CD4-positive, alpha-beta T cell (primary cell): ENCODE measurements at places on chromosomes 4 and X. TPM values are rescaled to one million over a fixed set of nuclear protein-coding genes. Genes with fewer than 3 reads are reported as not detected.

Gene RTL5
- total RNA-seq = 1.2 TPM

Gene RXFP1
- total RNA-seq = not detected

Gene DAPP1
- 9.1 TPM for total RNA-seq

Gene EDA2R
- total RNA-seq = not detected

Gene PCDH19
- 0.03 TPM for total RNA-seq

GRCh38 chr4:151415978-151416377 lies 7.0 kb downstream of the FHIP1A start:
- DNase-seq = no peak

GRCh38 chr4:147779451-147779850 lies 47.6 kb downstream of the ARHGAP10 start:
- DNase-seq = no peak

- no peak for DNase-seq
These were observed 61.5 kb upstream of the AP1S2 start for GRCh38 chrX:15915959-15916703.

DNA sequence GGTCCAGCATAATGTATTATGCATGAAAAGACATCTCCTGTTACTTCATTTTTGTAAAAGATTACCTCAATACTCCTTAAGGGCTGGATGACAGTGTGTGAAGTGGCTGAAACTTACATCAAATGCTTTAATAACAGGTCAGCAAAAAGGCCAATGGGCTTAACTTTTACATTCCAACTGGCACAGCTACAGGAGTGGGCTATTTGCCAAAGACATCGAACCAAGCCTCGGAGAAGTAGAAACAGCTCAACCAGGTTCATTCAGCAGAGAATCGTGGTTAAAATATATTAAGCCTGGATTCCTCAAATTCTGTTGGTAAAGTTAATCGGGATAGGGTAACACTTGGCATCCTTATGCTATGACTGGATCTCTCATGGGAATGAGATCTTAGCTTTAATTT lies 639.7 kb downstream of the TRIML1 start:
- no peak for DNase-seq

GRCh38 chr4:101689220-101689619 lies 101.3 kb upstream of the BANK1 start:
- DNase-seq = no peak

GRCh38 chr4:76570141-76570973 lies 135.3 kb downstream of the SHROOM3 start:
- DNase-seq = no peak

DNA sequence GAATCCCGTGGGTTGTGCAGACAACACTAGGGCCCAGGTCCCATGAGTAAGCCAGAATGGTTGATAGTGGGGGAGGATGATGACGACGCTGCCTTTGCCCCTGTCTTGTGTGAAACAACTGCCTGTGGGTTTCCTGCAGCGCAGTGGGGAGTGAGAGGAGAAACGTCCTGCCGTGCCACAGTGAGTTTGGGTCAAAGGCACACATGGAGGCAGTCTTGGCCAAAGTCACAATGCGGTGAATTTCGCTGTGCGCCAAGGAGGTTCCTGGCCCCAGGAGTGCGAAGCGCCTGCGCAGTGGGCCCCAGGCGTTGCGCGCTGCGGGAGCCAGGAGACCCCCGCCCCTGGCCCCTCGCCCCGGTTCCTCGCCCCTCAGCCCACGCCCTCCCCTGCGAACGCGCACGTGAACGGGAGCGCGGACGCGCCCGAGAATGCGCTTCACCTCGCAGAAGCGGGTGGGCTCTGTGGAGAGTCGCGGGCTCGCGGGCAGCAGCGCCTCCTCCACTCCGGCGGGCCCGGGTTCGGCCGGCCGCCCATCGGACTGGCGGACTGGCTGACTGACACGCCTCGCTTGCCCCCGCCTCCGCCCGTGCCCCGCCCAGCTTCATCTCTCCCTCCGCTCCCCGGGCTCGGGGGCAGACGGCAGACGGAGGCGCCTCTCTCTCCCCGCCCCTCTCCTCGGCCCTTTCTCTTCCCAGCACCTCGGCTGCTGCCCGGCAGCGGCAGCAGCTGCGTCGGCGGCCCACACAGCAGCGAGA lies at the start of gene NUDT10:
Gene NUDT10, plus strand, starts transcription at position 635 of the 755 bp plus-strand sequence. CDS start 144 bp downstream, outside the sequence.
- DNase-seq = peak; percentile 33

GRCh38 chrX:133859336-133859735 lies 126.1 kb downstream of the GPC3 start:
- no peak for DNase-seq

DNA sequence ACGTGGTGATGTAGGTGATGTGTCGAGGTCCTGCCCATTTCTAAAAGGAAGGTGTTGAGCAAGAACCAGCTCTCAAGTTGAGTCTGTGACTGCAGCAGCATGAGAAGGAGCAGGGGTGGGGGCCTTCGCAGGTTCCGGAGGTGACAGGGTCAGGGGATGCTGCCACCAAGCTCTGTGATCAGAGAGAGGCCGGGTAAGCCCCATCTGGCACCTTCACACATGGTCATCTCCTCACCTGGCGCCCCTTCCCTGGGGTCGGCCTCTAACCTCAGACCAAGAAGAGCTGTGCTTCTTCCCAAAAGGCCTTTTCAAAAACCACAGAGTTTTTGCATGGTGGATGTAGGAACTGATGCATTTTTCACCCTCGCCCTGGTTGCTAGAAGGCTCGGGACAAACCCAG lies 137.6 kb downstream of the CPZ start:
- DNase-seq = no peak

DNA sequence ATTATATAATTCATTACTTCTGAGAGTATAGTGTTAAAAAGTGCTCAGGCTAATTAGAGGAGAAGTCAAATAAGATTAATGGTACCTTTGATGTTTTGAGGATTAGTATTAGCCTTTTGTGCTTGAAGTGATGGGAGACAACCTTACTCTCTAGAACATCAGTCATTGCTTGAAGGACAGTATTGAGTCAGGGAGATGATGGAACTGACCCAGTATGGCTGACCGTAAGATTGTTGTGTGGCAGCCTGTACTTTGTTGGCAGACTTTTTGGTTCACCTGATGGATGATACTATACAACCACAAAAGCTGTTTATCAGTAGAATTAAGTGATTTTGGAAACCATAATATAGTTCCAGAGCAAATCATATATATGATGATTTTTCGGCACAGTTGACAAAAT lies 9.9 kb downstream of the OGT start:
- DNase-seq = no peak

DNA sequence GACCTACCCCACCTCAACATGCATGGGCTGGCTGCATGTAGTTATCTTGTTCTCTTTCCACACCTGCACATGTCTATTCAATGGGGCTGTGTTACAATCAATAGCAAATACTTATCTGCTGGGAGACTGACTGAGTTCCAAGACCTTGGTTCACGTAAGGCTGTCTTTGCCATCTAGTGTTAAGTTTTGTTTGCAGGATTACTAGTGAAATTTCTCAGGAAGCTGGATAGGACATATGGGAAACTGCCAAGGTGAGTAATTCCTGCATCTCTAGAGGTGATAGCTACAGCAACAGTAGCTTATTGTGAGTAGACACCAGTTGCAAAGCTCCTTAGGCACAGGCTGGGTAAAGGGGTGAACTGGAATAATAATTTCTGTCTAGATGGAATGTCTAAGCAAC lies 177.5 kb downstream of the ENOX2 start:
- DNase-seq = no peak

DNA sequence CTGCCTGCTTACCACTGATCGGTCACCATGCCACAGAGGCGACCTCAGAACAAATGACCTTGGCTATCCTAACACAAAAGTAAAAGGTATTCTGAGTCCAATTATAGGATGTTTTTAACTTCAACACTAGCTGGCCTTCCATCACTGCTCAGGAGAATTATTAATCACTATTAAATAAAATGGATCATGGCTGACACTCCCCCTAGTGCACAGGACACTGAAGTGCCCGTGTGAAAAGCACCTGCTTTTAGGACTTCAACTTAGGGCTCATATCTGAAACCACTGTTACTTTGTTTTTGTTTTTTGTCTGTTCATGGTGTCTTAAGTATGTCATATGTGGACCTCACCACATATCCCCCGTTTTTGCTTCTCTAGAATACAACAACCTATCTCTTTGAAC lies 33.9 kb downstream of the STX18 start:
- no peak for DNase-seq

DNA sequence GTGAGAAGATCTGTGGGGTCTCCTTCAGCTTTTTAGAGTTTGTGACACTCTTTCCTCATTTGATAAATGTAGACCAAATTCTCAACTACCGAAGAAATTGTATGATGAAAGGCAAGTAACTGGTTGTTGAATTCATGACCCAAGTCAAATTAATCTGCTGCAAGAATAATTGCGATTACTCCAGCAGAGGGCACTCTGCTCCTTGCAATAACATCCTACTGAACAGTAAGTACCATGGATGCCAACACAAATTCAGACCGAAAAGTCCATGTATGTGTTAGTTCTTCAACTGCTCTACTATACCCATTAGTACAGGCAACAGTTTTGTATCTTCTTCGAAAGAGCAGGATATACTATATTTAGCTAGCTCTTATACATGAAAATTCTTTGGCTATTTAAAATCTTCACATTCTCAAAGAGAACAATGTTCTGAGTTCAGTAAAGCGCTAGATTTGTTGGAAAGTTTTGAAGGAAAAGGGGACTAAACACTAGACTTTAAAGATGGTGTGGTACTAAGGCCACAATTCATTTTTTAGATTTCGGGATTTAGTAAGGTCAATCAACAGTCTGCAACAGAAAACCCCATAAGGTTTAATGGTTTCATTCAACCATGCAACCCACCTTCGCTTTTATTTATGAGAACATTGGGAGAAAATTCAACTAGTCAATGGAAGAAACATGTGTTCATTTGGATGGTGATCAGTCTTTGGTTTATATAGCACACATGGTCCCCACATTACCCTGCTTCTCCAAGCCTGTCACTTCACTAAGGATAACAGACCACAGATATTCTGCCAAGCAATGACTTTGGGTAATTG lies 105.4 kb upstream of the TBC1D9 start:
- DNase-seq = peak; percentile 0

- DNase-seq = no peak
These were observed 32.9 kb upstream of the ETNPPL start for GRCh38 chr4:108795733-108796132.

DNA sequence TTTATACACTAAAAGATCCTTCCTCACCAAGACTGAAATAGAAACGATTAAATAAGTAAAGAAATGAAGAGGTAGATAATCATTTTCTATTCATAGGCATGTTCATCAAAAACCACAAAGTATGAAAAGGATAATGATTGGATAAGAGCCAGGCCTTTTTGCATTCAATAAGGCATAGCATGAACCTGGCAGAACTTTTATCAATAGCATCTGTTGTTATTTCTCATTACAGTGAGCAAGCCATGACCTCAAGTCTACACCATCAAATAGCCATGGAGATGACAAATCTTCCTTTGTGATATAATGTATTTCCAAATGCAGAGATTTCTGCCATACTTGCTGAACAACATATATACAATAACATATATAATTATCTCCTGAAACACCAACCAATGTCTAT lies 206.0 kb upstream of the SLC7A11 start:
- DNase-seq = no peak

DNA sequence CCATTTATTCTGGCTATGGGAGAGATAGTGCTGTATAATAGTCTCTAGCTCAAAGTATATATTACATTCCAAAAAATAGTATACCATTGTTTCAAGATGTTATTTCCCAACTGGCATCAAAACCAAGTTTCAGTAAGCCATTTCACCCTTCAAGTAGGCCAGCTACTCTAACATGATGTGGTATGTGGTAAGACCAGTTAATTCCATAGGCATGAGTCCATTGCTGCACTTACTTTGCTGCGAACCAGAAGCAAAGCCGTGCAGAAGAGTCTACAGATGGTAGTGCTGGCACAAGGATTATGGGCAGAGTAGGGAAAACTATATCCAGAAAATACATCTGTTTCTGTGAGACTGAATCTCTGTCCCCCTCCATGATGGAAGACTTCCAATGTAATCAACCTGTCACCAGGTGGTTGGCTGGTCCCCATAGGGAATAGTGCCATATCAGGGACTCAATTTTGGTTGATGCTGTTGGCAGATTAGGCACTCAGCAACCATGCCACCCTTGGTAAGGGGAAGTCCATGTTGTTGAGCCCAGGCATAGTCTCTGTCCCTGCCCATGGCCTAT lies 49.8 kb upstream of the HSD17B10 start:
- DNase-seq = no peak

DNA sequence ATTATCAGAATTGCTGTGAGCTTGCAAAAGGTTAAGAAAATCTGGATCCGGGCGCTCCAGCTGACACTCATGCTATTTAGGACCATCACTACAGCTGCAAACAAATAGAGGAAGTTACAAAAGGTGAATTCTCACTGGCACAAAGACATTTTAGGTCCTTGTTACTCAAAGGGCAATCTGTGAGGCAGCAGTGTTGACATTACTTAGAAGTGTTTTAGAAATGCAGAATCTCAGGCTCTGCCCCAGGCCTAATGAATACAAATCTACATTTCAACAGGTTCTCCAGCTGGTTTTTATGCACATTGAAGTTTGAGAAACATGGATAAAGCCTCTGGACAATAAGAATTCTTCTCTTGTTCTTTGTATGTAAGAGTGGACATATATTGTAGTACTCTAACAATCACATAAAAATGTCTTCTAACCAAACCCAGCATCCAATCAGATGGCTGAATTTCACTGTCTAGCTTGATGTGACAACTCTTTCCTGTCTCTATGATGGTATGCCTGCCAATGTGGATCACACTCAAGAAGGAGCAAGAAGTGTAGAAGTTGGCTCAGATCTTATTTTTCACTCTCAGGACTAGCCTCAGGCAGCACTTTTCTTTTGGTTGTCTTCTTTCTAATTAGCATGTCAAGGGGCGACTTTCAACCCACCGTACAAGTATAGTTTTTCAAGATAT lies 18.8 kb downstream of the SLC7A11 start:
- no peak for DNase-seq

DNA sequence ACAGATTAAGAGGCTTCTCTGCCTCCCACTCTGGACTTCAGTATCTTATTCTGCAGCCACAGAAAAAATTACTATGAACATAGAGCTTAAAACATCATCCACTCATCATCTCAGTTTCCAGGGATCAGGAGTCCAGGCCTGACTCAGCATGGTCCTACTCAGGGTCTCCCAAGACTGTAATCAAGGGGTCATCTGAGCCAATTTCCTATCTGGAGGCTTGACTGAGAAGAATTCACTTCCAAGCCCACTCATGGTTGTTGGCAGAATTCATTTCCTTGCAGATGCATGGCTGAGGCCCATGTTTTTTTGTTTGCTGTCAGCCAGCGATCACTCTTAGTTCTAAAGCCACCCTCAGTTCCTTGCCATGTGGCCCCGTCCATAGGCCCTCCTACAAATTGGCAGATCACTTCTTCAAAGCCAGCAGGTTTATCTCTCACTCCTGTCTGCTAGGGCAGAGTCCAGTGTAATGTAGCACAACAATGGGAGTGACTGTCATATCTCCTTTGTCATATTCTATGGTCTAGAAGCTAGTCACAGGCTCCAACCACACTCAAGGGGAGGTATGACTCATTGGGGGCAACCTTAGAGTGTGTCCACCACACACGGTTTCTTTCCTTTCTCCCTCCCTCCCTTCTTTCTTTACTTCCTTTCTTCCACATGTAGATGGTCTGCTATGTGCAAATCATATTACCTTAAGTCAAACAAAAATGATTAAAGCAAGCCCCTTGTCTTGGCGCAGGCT lies 251.6 kb downstream of the QDPR start:
- no peak for DNase-seq
